Caco-2 (cell line): ENCODE measurements at places on chromosomes 6 and 20. TPM values are rescaled to one million over a fixed set of nuclear protein-coding genes. Genes with fewer than 3 reads are reported as not detected.

DNA sequence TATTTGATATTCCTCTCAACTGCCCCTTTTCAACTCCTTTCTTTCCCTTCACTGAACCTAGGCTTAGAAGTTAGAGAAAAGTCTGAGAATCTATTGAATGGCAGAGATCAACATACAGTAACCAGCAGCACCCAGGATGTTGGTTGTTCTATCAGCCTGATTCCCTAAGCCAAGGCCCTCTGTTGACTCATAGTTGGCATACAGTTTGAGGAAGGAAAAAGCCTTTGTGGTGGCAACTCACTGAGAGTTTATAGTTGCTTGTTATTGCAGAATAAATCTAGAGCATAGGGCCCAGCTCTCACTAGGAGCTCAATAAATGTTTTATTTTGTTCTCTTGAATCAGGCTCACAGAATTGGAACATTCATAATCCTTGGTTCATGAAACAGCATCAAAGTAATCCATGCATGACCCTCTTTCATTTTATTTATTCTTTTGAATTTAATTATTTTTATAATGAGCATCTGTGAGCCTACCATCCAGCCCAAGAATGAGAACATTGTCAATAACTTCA lies 119.1 kb upstream of the ADGRF1 start:
- no peaks in the 10 kb centered on the region for H3K27me3 ChIP-seq
- H3K4me3 ChIP-seq, result no peak overlapping the region

DNA sequence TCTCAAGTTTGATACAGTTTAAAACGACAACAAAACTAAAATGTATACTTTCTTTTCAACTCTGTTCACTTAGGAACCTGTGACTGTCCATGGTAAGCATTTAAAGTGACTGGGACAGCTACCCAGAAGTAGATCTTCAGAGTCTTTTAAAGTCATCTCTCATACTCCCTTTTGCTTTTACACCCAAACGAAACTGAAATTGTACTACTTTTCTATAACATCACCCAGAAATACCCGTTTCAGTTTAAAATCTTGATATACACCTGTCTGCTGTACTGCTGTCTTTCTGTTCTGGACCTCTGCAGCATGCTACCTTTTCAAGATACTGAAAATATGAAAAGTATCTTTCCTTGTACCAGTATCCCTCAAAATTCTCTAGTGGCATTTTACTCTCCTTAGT lies 170.4 kb upstream of the THEMIS start:
- no peaks in the 10 kb centered on the region; the same call in 1 of the 2 replicates for H3K36me3 ChIP-seq
- H3K27ac ChIP-seq, result peak overlapping the region; percentile 9
- H3K27me3 ChIP-seq, result no peaks in the 10 kb centered on the region
- H3K4me3 ChIP-seq, result no peak overlapping the region
- H3K4me1 ChIP-seq, result peaks cover 13% of the 10 kb centered on the region; the same call in 1 of the 2 replicates

GRCh38 chr6:5389086-5389745 lies 127.9 kb downstream of the FARS2 start:
- no peak for DNase-seq
- H3K36me3 ChIP-seq, result no peaks in the 10 kb centered on the region
- H3K4me3 ChIP-seq, result no peak overlapping the region
- no peaks in the 10 kb centered on the region for H3K27me3 ChIP-seq
- no peak overlapping the region for H3K27ac ChIP-seq

The FAM217A gene
- total RNA-seq, result not detected in 2 replicates

The SASH1 gene
- total RNA-seq, result 41.7 and 42.0 TPM in 2 replicates

DNA sequence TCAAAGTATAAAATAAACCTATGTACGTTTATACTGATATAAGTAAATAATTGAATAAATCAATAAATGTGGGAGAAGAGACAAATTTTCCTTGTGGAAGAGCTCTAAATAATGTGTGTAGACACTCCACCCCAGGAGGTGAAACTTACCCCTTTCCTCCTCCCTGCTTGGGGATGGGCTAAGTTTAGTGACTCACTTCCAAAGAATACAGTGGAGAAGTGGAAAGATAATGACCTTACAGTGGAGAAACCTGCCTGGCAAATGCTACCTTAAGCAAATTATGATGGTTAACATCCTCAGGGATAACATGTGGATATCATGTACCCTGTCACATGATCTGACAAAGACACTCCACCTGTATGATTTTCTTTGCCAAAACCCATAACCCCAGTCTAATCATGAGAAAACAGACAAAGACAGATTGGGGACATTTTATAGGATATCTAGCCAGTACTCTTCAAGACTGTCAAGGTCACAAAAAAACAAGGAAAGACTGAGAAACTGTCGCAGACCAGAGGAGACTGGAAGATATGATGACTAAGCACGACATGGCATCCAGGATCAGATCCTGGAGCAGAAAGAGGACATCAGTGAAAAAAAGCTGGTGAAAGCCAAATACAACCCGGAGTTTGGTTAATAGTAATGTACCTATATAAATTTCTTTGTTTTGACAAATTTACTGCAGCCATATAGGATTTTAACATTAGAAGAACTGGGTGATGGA lies 195.5 kb upstream of the PRDM1 start:
- DNase-seq, result no peak
- no peak overlapping the region for H3K4me3 ChIP-seq
- no peaks in the 10 kb centered on the region for H3K36me3 ChIP-seq
- H3K27ac ChIP-seq, result no peak overlapping the region

GRCh38 chr20:51220293-51220706 lies 197.4 kb upstream of the KCNG1 start:
- H3K4me1 ChIP-seq, result peaks cover 12% of the 10 kb centered on the region; the same call in 1 of the 2 replicates
- H3K36me3 ChIP-seq, result no peaks in the 10 kb centered on the region
- H3K27ac ChIP-seq, result no peak overlapping the region
- no peak overlapping the region for H3K4me3 ChIP-seq
- peak; percentile 63 for DNase-seq
- H3K27me3 ChIP-seq, result no peaks in the 10 kb centered on the region; the same call in 1 of the 2 replicates

DNA sequence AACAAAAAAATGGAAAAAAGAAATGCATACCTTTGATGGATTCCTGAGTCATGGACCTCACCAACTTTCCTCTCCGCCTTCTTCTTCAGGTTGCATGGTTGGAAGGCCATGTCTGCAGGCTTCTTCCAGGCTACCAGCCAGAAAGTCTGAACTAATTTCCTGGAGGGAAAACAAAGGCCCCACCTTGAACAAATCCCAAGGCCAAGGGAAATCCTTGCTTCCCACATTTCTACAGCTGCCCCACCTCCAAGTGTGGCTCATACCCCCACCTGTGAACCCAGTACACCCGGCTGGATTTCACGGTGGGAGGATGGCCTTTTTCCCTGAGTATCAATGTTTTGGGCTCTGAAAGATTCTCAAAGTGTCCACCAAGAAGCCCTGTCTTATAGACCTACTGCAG lies 22.4 kb downstream of the IL17A start:
- no peaks in the 10 kb centered on the region for H3K4me1 ChIP-seq
- H3K36me3 ChIP-seq, result no peaks in the 10 kb centered on the region
- H3K4me3 ChIP-seq, result no peak overlapping the region

DNA sequence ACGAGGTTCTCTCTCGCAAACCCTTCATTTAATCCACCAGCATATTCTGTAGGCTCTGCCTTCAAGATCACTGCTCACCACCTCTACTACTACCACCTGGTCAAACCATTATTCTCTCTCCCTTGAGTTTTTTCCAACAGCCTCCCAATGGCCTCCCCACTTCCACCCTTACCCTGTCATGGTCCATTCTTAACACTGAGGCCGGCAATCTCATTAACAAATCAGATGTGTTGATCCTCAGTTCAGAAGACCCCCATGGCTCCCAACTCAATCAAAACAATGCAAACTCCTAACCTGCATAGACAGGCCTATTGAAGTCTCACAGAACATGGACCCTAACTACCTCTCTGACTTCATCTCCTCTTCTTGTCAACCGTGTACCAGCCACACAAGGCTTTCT lies 2.2 kb downstream of the AURKA start:
- H3K27ac ChIP-seq, result peak overlapping the region; percentile 1
- H3K4me3 ChIP-seq, result no peak overlapping the region
- H3K4me1 ChIP-seq, result peaks cover 13% of the 10 kb centered on the region
- H3K36me3 ChIP-seq, result peaks cover 8% of the 10 kb centered on the region
- H3K27me3 ChIP-seq, result no peaks in the 10 kb centered on the region

The ATP6V1G2 gene
- 0.26 and 0.43 TPM in 2 replicates for total RNA-seq

- no peak overlapping the region for H3K4me3 ChIP-seq
- no peak overlapping the region for H3K27ac ChIP-seq
- no peaks in the 10 kb centered on the region for H3K27me3 ChIP-seq
- no peaks in the 10 kb centered on the region for H3K36me3 ChIP-seq
- DNase-seq, result no peak
These were observed 21.7 kb downstream of the TGM6 start for GRCh38 chr20:2402271-2402980.

DNA sequence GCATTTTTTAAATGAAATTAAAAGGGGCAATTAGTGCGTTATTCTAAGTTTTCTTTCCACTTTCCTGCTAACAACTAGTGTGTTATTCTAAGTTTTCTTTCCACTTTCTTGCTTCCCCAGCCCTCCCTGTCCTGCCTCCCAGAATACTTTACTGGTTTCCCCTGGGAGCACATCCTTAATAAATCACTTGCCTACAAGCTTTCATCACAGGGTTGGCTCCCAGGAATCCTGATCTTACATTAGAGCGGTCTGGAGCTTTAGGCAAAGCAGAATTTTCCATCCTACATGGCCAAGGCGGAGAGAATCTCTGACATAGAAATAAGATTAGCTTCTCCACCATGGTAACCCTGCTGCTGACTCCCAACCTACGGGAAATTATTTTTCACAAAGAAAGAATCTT lies 150.4 kb downstream of the BFSP1 start:
- no peak overlapping the region for H3K4me3 ChIP-seq
- no peaks in the 10 kb centered on the region for H3K36me3 ChIP-seq
- no peaks in the 10 kb centered on the region for H3K4me1 ChIP-seq
- no peak for DNase-seq

The CGA gene
- total RNA-seq, result not detected in 2 replicates

DNA sequence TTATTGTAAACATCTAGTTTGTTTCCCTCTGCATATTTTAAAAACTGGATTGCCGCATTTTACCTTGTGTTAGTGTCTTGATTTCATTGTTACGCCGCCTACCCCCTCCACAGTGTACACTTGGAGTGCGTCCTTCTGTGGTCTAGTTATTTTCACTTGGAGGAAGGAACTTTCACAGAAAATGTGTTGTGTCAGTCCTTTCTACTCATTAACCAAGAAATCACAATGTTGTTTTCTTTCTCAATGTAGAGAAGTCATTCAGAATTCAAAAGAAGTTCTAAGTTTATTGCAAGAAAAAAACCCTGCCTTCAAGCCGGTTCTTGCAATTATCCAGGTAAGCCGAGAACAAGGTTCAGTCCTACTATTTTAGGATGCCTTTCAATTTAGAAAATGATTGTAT lies 10.3 kb downstream of the MTHFD1L start:
- H3K27ac ChIP-seq, result no peak overlapping the region
- DNase-seq, result no peak
- no peak overlapping the region for H3K4me3 ChIP-seq
- H3K27me3 ChIP-seq, result no peaks in the 10 kb centered on the region
- no peaks in the 10 kb centered on the region; the same call in 1 of the 2 replicates for H3K4me1 ChIP-seq

The TSBP1 gene
- not detected in 2 replicates for total RNA-seq

The SLC13A3 gene
- total RNA-seq, result 0.30 and 0.39 TPM in 2 replicates

The ANKRD66 gene
- not detected in 2 replicates for total RNA-seq

DNA sequence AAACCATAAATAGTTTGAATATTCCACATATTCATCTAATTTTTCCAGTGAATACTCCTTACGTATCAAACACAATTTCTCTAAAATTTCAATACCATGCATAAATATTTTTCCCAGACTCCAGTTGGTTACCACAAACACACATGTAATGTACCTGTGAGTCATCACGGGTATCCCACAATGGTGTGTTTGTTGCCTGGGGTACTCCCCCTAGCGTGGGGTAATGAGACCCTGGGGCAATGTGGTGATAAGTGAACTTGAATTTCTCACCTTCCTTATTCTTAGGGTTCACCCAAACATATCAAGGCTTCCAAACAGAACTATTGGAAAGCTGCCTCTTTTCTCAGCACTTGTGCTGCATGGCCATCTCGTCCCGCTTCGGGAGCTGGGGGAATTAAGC lies 51.0 kb downstream of the STX7 start:
- peaks cover 19% of the 10 kb centered on the region for H3K4me1 ChIP-seq
- H3K4me3 ChIP-seq, result no peak overlapping the region
- peaks cover 2% of the 10 kb centered on the region; the same call in 1 of the 2 replicates for H3K36me3 ChIP-seq

- H3K36me3 ChIP-seq, result no peaks in the 10 kb centered on the region; the same call in 1 of the 2 replicates
- DNase-seq, result no peak
- H3K4me3 ChIP-seq, result no peak overlapping the region
- H3K4me1 ChIP-seq, result peaks cover 35% of the 10 kb centered on the region
These were observed 10.3 kb downstream of the ARHGAP18 start for GRCh38 chr6:129699659-129700058.

The ULBP1 gene
- 5.4 and 7.7 TPM in 2 replicates for total RNA-seq

- no peak overlapping the region for H3K27ac ChIP-seq
- no peaks in the 10 kb centered on the region for H3K36me3 ChIP-seq
- no peaks in the 10 kb centered on the region for H3K27me3 ChIP-seq
- peaks cover 5% of the 10 kb centered on the region for H3K4me1 ChIP-seq
- no peak overlapping the region for H3K4me3 ChIP-seq
These were observed 105.0 kb upstream of the SYNCRIP start for GRCh38 chr6:85747666-85748065.

The CDH4 gene
- not detected in 2 replicates for total RNA-seq

DNA sequence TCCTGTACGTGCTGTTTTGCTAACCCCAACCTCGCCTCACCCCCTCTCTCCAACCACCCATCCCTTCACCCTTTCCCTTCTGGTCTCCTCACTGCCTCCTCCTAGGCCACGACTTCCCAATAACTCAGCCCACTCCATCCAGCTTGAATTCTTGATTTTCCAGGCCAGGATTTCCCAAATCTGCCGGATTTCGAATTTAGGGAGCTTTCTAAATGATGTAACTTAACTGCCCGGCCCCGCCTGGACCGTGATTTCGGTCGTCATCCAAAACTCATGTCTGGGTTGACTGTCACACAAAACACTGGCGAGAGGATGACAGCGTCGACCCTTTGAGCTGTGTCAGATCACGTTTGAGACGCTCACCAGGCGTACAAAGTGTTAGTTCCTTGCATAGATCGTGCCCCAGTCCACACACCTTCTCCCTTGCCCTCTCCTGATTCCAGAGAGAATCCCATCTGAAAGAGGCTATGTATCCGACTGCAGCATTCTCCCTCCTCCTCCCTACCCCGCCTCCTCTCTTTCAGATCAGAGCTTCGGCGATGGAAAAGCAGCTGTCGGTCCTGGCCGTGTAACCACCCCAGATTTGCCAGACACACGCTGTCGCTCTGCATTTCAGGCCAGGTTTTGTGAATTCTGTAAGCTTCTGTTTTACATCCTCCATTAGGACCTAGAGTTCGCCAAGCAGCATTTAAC lies 168.2 kb downstream of the GPX5 start:
- no peaks in the 10 kb centered on the region for H3K27me3 ChIP-seq
- no peak for DNase-seq

DNA sequence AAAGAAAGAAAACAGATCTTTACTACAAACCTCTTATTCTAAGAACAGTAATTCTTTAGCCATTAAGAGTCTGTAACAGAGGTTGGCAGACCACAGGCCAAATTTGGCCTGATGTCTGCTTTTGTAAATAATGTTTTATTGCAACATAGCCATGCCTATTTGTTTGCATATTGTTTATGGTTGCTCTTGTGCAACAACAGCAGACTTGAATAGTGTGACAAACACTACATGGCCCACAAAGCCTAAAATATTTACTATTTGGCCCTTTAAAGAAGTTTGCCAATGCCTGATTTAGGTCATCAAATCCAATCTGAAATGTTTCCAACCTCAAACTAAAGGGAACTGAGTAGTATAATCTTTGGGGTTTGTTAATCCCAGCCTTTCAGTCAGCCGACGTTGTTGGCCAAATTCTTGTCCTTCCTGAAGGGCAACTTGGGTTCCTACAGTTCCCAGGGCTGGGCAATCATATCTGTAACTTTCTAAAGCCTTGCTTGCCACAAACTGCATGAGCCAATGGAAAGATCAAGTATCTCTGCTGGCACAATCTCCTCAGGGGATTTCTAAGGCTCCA lies 33.9 kb upstream of the TBC1D20 start:
- peaks cover 2% of the 10 kb centered on the region for H3K36me3 ChIP-seq
- H3K27me3 ChIP-seq, result no peaks in the 10 kb centered on the region
- H3K4me1 ChIP-seq, result no peaks in the 10 kb centered on the region
- no peak for DNase-seq
- H3K4me3 ChIP-seq, result no peak overlapping the region
